ENCODE measurements at places on chromosomes 1 and 21. TPM values are rescaled to one million over a fixed set of nuclear protein-coding genes. Genes with fewer than 3 reads are reported as not detected.
A peak's percentile ranks its signal among the peaks of the same experiment; 100 is the strongest.

DNA sequence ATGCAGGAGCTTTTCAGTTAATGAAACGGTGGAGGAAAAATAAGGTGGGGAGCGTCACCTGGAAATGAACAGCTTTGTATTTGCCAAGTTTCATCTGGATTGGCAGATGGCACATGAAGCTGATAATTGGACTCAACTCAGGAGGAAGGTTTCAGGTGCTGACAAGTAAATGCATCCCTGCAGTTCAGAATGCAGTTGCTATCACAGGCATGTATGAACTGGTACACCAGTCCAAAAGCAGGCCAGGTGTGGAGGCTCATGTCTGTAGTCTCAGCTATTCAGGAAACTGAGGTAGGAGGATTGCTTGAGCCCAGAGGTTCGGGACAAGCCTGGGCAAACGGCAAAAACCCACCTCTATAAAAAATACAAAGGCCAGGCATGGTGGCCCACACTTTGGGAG lies 15.5 kb downstream of the DEGS1 start:
- H3K27me3 ChIP-seq = no peaks in the 10 kb centered on the region
- no peak overlapping the region for H3K4me3 ChIP-seq
- H3K4me1 ChIP-seq = peaks cover 11% of the 10 kb centered on the region
- H3K27ac ChIP-seq = peak overlapping the region; percentile 64

GRCh38 chr1:152585586-152585985 lies 5.3 kb upstream of the LCE3D start:
- no peaks in the 10 kb centered on the region for H3K36me3 ChIP-seq
- H3K4me1 ChIP-seq = no peaks in the 10 kb centered on the region
- H3K27me3 ChIP-seq = no peaks in the 10 kb centered on the region

GRCh38 chr1:97562081-97562480 lies 358.8 kb downstream of the DPYD start:
- DNase-seq = no peak
- no peaks in the 10 kb centered on the region for H3K4me1 ChIP-seq
- no peak overlapping the region for H3K27ac ChIP-seq
- H3K36me3 ChIP-seq = no peaks in the 10 kb centered on the region

DNA sequence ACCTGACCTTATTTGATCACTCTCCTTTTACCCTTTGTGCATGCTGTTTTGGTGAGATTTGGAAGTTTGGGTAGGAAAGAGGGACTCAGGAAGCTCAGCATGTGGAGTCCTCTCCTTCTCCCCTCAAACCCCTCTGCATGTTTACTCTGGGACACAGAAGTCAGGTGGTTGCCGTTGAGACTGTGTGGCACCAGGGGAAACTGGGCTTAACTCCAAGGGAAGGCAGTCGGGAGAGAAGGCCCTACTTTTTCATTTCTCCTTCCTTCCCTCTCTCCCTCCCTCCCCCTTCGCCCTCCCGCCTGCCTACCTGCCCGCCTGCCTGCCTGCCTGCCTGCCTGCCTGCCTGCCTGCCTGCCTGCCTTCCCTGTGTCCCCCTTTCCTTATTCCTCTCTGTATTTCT lies 34.8 kb upstream of the TTC22 start:
- H3K4me1 ChIP-seq = peaks cover 2% of the 10 kb centered on the region
- no peaks in the 10 kb centered on the region for H3K36me3 ChIP-seq
- no peak for DNase-seq
- H3K27me3 ChIP-seq = no peaks in the 10 kb centered on the region

- H3K27me3 ChIP-seq = no peaks in the 10 kb centered on the region
- no peaks in the 10 kb centered on the region for H3K4me1 ChIP-seq
- no peak overlapping the region for H3K27ac ChIP-seq
- H3K4me3 ChIP-seq = no peak overlapping the region
- DNase-seq = no peak
These were observed 70.0 kb upstream of the TNFSF4 start for GRCh38 chr1:173276922-173277800.

GRCh38 chr1:161044535-161044907 lies 1.3 kb downstream of the USF1 start:
- no peaks in the 10 kb centered on the region for H3K27me3 ChIP-seq
- peak overlapping the region; percentile 85 for H3K4me3 ChIP-seq
- peaks cover 6% of the 10 kb centered on the region for H3K36me3 ChIP-seq
- DNase-seq = no peak
- peak overlapping the region; percentile 86 for H3K27ac ChIP-seq
- peaks cover 3% of the 10 kb centered on the region for H3K4me1 ChIP-seq

The CR1 gene
- total RNA-seq = 0.14 TPM

The CD1E gene
- total RNA-seq = 1.2 TPM

The KCNA2 gene
- total RNA-seq = 6.2 TPM
